Activated CD4-positive, alpha-beta T cell treated with anti-CD3 and anti-CD28 coated beads, Interleukin-2, Interleukin-4, amounts not matched to agents 100 ng/mL and 50 ng/mL, durations not matched to agents 16 hours and 8 hours (primary cell): ENCODE measurements at places on chromosomes 11 and 22.

- no peak for DNase-seq
Measured at GRCh38 chr11:95445746-95446333, 214.8 kb upstream of the SESN3 start.

- DNase-seq: peak; percentile 59
Measured at GRCh38 chr11:128469220-128469619, 118.1 kb downstream of the ETS1 start.

- DNase-seq: peak; percentile 83
Measured at GRCh38 chr11:123429913-123430720, at the start of gene GRAMD1B. TSS of gene GRAMD1B (plus strand) at chr11:123430269. CDS start at chr11:123430793, 524 bp downstream.

- peak; percentile 87 for DNase-seq
Measured at GRCh38 chr22:23219822-23220484, 39.6 kb downstream of the BCR start.

DNA sequence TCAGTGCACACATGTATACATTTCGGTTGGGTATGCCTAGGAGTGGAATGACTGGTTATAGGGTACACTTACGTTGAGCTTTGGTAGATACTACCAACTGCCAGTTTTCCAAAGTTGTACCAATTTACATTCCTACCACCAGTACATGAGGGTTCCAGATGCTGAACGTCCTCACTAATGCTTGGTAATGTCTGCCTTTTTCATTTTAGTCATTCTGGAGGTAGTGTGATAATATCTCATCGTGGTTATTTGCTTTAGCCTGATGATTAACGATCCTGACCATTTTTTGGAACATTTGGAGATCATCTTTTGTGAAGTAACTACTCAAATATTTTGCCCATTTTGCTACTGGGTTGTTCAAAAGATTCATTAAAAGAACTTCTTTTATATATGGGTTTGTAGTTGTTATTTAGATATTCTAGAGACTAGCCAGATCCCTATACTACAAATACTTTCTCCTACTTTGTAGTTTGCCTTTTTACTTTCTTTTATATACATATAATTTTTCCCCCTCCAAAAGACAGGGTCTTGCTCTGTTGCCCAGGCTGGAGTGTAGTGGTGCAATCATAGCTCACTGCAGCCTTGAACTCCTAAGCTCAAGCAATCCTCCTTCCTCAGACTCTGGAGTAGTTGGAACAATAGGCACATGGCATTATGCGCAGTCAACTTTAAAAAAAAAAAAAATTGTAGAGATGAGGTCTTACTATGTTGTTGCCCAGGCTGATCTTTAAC is 62.1 kb downstream of the RBFOX2 start:
- DNase-seq: no peak
